Pancreas (tissue), 10 donors: ENCODE measurements at places on chromosomes 4 and X. TPM values are rescaled to one million over a fixed set of nuclear protein-coding genes. Genes with fewer than 3 reads are reported as not detected.

- H3K4me3 ChIP-seq: no peak overlapping the region
- H3K36me3 ChIP-seq: no peaks in the 10 kb centered on the region
- H3K27ac ChIP-seq: no peak overlapping the region
- DNase-seq: no peak
- no peaks in the 10 kb centered on the region for H3K27me3 ChIP-seq
- H3K4me1 ChIP-seq: no peaks in the 10 kb centered on the region
Observed at GRCh38 chr4:60663769-60664168, 536.4 kb upstream of the ADGRL3 start.

- DNase-seq: no peak
- H3K27ac ChIP-seq: no peak overlapping the region
- no peak overlapping the region for H3K4me3 ChIP-seq
- no peaks in the 10 kb centered on the region for H3K36me3 ChIP-seq
- H3K4me1 ChIP-seq: no peaks in the 10 kb centered on the region
- peaks cover 4% of the 10 kb centered on the region for H3K27me3 ChIP-seq
Observed at GRCh38 chrX:31580726-31581125, 508.9 kb upstream of the FTHL17 start.

DNA sequence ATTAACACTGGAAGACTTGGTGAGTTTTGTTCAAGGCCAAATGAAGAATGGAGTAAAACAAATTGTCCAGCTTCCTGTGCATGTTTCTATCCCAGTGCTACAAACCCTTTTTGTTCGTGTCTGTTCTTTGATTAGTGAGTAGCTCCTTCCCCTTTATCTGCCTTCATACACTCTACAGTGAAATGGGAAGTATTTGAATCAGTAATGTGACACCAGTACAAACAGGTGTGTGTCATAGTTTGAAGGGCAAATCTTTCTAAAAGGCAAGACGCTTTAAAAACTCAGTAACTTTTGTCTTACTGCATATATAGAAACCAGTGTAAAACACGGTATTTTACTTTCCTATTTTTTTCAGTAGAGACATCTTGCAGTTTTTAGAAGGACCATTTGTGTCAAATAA lies 5.9 kb downstream of the ARHGEF38 start:
- H3K36me3 ChIP-seq: no peaks in the 10 kb centered on the region
- no peak for DNase-seq
- H3K4me3 ChIP-seq: no peak overlapping the region
- H3K4me1 ChIP-seq: peaks cover 53% of the 10 kb centered on the region
- peak overlapping the region; percentile 20 for H3K27ac ChIP-seq

GRCh38 chr4:68291256-68291655 lies 45.8 kb upstream of the TMPRSS11B start:
- H3K36me3 ChIP-seq: no peaks in the 10 kb centered on the region
- H3K4me3 ChIP-seq: no peak overlapping the region
- DNase-seq: no peak
- H3K27me3 ChIP-seq: no peaks in the 10 kb centered on the region
- H3K4me1 ChIP-seq: no peaks in the 10 kb centered on the region

DNA sequence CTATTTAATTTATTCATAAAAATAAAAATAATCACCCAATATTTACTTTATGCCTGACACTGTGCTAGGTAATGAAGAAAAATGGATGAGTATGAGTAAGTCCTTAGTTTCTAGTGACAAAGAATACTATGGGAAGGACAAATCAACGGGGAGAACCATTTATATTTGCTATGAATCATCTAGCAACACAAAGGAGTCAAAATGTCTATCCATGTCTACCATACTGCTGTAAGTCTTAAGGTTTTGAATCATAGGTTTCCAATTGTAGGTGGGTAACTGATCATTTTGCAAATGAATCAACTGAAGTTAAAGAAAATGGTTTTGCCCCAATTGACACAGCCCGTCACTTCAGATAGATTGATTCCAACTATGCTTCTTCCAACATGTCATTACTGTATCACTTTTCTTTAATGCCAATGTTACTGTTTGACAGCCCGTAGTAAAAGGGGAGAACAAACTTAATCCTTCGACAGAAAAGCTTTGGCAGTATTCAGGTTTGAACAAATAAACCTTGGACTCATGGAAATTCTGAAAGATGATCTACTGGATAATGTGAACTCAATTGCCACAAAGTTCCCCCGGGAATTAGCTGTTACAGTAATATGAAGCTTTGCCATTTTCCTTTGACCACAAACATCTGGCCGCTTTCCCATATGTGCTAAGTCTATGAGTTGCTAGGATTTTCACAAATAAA lies 3.2 kb downstream of the TDO2 start:
- H3K4me1 ChIP-seq: peaks cover 4% of the 10 kb centered on the region
- H3K36me3 ChIP-seq: no peaks in the 10 kb centered on the region
- H3K27ac ChIP-seq: no peak overlapping the region
- no peak overlapping the region for H3K4me3 ChIP-seq

DNA sequence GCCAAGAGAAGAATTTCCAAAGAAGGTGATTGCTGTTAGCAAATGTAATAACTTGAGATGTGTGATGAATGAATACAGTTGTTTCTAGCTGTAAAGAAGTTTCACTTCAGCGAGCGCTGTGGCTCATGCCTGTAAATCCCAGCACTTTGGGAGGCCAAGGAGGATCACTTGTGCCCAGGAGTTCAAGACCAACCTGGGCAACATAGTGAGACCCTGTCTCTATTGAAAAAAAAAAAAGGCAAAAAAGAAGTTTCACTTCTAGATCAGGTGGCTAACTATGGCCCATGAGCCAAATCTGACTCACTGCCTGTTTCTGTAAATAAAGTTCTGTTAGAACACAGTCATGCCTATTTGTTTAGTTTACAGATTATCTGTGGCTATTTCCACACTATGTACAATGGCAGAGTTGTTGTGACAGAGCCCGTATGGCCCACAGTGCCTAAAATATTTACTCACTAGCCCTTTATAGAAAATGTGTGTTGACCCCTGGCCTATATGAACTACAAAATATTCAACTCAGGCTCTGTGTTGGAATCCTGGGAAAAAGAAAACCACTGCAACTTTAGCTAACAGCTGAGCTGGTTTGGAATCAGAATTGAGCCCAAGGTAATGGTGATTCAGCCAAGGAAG lies 54.1 kb upstream of the PRPS1 start:
- H3K4me1 ChIP-seq: no peaks in the 10 kb centered on the region
- H3K36me3 ChIP-seq: no peaks in the 10 kb centered on the region
- no peaks in the 10 kb centered on the region for H3K27me3 ChIP-seq
- no peak for DNase-seq
- no peak overlapping the region for H3K4me3 ChIP-seq

DNA sequence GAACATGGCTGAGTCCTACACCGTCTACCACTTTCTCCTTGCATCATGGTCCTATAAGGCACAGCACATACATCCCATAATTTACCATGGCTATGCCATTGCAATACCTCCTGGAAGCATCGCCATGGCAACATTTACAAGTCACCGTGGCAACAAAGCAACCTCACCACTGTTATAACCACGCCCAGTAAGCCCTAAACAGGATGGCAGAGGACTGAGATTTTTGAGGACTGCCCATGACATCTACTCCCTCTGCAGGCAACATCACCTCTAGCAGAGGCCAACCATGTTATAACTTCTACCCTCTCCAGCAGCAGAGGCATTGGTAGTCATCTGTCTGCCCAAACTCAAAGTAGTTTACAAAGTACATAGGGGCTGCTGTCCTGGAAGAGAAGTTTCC lies 29.7 kb downstream of the BCOR start:
- H3K27ac ChIP-seq: no peak overlapping the region
- H3K27me3 ChIP-seq: no peaks in the 10 kb centered on the region
- H3K36me3 ChIP-seq: peaks cover 17% of the 10 kb centered on the region
- no peak overlapping the region for H3K4me3 ChIP-seq
- no peaks in the 10 kb centered on the region for H3K4me1 ChIP-seq

GUCY1B1 gene
- total RNA-seq: 11.6 TPM

- no peak overlapping the region for H3K4me3 ChIP-seq
- no peak overlapping the region for H3K27ac ChIP-seq
- DNase-seq: no peak
- no peaks in the 10 kb centered on the region for H3K4me1 ChIP-seq
- no peaks in the 10 kb centered on the region for H3K27me3 ChIP-seq
- no peaks in the 10 kb centered on the region for H3K36me3 ChIP-seq
Observed at GRCh38 chr4:113732967-113733527, 28.5 kb downstream of the CAMK2D start.

DNA sequence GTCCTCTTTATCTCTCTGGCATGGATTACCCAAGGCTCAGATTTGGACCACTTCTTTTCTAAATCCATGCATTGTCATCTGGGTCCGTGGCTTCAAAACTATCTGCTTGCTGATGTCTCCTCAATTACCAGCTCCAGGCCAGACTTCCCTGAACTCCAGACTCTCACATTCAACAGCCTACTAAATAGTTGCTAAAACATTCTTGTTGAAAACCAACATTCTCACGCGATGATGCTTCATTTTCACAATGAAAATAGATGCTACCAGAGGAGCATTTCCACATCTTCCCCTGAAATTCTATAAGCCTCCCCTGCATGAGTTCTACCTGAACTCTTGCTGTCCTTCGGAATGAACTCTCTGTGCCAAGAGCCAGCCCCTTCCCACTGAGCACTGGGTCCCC lies 5.2 kb upstream of the TLR6 start:
- no peaks in the 10 kb centered on the region for H3K4me1 ChIP-seq
- H3K36me3 ChIP-seq: no peaks in the 10 kb centered on the region
- H3K27me3 ChIP-seq: no peaks in the 10 kb centered on the region
- no peak for DNase-seq
- H3K27ac ChIP-seq: no peak overlapping the region

CFAP47 gene
- total RNA-seq: 0.04 TPM

DNA sequence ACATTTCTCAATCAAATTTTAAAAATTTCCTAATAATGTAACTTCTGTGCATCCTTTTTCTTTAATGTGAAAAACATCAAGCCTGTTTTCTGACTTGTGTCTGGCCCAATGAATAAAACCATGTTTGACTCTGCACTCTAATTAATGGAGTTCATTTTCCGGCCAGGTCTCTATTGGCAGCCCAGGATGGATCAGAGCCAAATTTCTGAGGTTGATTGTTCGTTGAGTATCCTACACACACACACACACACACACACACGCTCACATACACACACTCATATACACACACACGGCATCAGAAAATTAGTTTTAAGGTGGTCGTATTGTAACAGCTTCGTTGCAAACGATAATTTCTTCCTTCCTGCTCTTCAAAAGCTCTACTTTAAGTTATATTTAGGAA lies 28.9 kb upstream of the TLL1 start:
- H3K4me1 ChIP-seq: no peaks in the 10 kb centered on the region
- DNase-seq: no peak
- no peak overlapping the region for H3K27ac ChIP-seq
- H3K4me3 ChIP-seq: no peak overlapping the region
- H3K27me3 ChIP-seq: no peaks in the 10 kb centered on the region

DCAF12L1 gene
- not detected for total RNA-seq
